ENCODE measurements at places on chromosomes 12 and 14. TPM values are rescaled to one million over a fixed set of nuclear protein-coding genes. Genes with fewer than 3 reads are reported as not detected.

Gene LRTM2
- not detected for total RNA-seq

Gene GOLGA5
- total RNA-seq = 35.3 TPM

Gene PPFIA2
- total RNA-seq = 2.7 TPM

Gene PFKM
- total RNA-seq = 27.5 TPM

Gene KRT85
- total RNA-seq = not detected

Gene HEBP1
- total RNA-seq = 83.8 TPM

Gene NYNRIN
- total RNA-seq = 11.7 TPM

Gene TMEM119
- 13.0 TPM for total RNA-seq

Gene TPPP2
- total RNA-seq = not detected

Gene PRR4
- 0.93 TPM for total RNA-seq

All from mesenteric fat pad (tissue), 1 donor.